ENCODE measurements at places on chromosomes 3 and 15.

- no peak for DNase-seq
Observed at GRCh38 chr15:70508561-70509281, 254.6 kb downstream of the UACA start.

DNA sequence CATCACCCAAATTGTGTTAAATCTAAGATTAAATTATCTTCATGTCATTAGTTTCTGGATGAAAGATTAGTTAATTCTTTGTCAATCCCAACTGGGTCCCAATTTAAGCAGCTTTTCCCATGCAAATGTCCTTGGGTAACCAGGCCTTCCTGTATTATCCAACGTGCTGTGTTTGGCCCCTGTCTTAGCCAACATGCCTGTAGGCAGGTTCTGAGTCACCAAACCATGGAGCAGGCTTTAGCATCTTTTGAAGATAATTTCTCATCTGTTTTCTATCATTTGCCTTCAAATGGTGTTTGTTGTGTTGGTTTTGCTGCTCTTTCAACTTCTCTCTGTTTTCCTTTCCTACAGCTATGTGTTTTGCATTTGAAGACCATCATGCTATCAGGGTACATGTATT lies 216.2 kb downstream of the ITPR1 start:
- DNase-seq, result no peak

- DNase-seq, result no peak
Observed at GRCh38 chr3:170563712-170564423, 22.0 kb downstream of the SLC7A14 start.

DNA sequence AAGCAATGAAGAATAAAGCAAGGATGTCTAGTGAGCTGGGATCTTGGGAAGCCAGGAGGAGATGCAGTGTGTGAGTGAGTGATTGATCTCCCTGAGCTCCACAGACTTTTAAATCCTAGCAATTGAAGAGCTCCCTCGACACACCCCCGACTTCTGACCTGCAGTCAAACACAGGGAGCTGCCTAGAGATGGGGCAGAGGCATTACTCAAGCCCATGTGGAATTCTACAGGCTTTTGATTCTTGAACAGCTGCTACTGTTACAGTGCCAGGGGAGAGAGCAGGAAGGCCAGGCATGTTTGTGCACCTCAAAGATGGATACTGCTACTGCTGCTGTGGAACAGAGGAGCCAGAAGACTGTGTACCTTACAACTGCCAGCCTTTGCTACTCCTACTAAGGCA lies 1403.1 kb upstream of the ALCAM start:
- DNase-seq, result no peak

GRCh38 chr3:157493627-157494550 lies 9.3 kb downstream of the VEPH1 start:
- no peak for DNase-seq

DNA sequence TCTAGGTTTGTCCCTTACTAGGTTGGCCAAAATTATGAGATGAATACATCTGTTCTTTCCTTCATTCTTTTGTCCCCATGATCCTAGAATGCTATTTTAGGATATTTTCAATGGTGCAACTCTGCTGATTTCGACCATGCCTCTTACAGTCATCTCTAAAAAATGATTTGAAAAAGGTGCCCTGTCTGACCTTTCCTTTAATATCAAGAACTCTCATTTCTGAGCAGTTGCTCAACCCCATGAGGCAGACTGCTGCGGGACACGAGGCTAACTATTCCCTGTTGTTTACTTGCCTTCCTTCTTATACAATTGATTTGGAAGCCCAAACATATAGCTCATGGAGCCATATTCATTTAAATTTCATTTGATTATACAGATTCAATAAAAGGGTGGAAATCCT lies 14.6 kb downstream of the PLSCR2 start:
- no peak for DNase-seq

GRCh38 chr3:20914310-20914709 lies 728.3 kb upstream of the SGO1 start:
- DNase-seq, result no peak

GRCh38 chr15:99618941-99619411 lies 53.2 kb downstream of the MEF2A start:
- no peak for DNase-seq

DNA sequence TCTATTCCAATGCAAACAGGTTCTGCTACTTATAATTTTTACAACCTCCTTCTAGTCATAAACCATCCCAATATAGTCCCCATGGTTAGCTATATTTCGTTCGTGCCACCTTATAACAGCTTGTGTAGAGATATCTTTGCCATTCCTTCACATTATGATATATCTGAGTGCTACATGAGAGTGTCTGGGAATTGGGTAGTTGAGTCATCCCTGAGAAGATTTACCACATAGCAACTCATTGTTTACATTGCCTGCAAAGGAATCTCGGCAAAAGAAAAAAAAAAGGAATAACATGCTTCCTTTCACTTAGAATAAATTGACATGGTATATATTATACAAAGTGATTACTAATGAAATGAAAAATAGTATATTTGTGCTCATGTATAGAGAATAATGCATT lies 86.0 kb upstream of the VGLL3 start:
- no peak for DNase-seq

DNA sequence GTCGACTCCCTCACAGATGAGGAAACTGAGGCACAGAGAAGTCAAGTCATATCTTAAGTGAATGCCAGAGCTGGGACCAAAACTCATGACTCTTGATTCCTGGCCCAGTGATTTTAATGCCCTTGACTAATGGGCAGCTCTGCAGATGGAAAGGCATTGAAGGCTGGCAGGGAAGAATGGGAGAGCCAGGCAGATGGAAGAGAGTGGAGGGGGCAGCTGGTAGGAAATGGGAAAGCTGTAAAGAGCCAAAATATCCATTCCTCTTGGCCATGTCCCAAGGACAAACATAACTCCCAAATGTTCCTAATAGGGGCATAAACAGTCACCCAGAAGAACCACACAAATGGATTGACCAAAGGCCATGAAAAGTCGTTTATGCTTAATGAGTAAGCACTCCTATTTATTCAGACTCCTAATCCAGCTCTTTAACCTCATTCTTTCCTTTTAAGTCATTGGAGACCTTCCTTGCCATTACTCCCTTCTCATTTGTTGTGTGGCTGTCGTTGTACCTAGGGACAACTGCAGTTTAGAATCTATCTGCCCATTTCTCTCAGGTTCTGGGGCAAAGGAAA lies 330.5 kb upstream of the ROPN1 start:
- no peak for DNase-seq

DNA sequence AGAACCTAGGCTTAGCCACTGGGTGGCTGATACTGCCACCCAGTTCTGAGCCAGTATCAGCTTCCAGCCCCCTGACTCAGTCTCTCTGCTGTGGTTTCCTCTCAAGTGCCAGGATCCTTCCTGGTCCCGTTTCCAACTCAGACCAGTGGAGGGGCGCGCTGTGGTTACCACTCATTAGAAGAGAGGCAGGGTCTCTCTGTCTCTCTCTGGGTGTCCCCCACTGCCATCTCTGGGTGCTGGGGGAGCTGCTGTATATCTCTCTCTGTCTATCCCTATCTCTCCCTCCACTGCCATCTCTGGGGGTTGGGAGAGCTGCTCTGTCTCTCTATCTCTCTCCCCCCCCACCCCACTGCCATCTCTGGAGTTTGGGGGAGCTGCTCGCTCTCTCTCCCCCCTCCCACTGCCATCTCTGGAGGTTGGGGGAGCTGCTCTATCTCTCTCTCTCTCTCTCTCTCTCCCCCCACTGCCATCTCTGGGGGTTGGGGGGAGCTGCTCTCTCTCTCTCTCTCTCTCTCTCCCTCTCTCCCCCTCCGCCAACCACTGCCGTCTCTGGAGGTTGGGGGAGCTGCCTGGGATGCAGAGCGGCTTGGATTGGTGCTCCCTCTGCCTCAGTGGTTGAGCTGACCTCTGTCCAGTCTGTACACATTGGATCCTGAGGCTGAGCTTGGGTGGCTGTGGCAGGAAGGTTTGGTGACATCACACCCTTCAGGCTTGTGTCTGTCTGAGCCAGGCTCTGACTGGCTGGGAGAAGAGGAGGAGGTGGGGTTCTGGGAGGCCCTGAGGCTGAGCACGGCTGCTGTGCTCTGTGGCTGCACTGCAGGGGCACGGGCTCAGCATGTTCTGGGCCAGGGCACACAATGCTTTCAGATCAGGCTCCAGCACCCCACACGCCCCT lies 98.9 kb downstream of the APBA2 start:
- DNase-seq, result peak; percentile 38

GRCh38 chr15:81653259-81653658 lies 279.2 kb upstream of the TMC3 start:
- no peak for DNase-seq

DNA sequence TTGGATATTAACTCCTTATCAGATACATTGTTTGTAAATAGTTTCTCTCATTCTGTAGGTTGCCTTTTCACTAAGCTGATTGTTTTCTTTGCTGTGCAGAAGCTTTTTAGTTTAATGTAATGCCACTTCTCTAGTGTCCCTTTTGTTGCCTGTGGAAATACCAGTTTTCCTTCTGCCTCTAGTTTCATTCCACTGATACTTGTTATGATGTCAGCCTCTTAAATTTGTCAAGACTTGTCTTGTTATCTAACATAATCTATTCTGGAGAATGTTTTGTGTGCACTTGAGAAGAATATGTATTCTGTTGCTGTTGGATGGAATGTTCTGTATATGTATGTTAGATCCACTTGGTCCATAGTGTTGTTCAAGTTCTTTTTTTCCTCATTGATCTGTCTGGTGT lies 18.0 kb upstream of the CEP152 start:
- no peak for DNase-seq

GRCh38 chr3:175495331-175495730 lies 636.2 kb downstream of the NAALADL2 start:
- peak; percentile 3 for DNase-seq

DNA sequence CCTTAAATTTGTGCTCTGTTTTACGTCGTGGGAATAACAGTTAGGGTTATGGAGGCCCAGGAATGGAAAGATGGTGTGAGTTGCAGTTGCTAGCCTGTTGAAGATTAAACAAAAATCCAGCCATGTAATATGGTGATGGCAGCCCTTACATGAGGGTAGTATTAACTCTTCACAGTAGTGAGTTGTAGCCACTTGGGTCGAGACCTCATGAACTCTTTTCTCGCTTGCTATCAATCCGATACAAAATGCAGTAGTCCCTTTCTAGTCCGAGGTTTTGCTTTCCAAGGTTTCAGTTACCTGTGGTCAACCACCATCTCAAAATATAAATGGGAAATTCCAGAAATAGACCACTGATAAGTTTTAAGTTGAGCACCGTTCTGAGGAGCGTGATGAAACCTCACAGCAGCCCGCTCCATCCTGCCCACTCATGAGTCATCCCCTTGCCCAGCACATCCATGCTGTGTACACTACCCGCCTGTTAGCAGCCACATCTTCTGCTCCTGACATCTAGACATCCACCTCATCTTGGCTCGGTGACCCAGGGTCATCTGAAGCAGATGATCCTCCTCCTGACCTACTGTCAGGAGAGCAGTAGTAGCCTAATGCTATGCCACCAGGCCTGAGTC lies 177.9 kb downstream of the CDIN1 start:
- no peak for DNase-seq

DNA sequence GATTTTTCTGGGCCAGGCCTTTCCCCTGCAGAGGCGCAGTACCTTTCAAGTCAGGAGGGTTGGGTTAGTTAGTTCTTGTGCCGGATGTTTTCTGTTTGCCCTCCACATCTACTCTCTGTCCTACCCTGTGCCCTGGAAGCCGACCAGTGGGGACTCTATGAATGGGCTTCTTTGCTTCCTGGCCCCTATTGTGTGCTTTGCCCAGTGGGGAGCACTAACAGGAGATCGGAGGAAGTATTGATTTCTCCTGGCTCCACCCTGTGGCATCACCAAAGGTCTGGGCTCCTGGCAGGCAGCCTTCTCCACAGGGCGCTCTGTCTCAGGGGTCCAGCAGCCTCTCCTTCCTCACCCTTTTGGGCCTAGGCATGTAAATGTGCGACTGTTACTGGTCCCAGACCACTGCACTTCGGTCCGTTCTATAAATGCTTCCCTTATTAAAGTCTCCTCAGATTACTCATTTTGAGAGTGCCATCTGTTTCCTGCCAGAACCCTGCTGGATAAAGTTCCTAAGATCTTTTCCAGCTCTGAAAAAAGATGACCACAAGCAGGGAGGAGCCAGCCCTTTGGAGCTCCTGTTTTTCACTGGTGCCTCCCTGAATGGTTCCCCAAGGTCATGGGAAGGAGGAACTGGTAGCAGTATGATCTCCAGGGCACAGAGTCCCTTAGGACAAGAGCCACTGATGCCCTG lies 44.5 kb downstream of the CTDSPL start:
- DNase-seq, result no peak

- no peak for DNase-seq
Observed at GRCh38 chr3:28637742-28638141, 289.1 kb upstream of the AZI2 start.

GRCh38 chr3:100045696-100046095 lies 68.6 kb downstream of the FILIP1L start:
- DNase-seq, result no peak

DNA sequence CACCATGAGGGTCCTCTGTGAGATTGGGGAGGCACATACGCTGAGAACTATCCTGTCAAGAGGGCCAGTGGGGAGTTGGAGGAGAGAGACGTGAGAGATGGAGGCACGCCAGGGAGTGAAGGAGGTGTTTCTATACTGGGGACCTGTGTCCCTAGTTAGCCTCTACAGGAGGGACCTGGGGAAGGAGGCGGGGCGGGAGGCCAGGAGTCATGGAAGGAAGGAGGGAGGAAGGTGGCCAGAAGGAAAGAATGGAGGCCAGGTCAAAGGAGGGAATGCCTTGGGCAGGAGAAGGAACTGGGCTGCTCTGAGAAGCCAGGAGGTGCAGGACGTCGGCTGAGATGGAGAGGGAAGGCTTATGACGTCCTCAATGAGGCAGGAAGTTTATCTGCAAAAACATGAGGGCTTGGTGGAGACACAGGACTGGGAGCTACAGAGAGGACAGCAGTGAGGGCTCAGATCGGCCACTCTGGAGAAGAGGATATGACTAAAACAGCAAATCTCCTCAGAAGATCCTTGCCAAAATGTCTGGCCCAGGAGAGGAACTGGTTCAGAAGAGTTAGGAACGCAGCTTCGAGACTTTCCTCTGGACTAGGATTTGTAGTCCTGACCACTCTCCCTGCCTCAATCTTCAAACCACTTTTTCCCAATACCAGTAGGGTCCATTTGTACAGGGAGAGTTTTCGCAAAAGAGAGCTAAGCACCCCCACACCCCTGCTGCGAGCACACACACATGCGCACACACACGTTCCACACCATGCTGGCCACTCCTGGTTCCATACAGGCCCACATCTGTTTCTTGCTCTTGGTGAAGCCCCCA lies 59.9 kb downstream of the ADCY5 start:
- DNase-seq, result no peak

GRCh38 chr3:171622126-171622525 lies 161.9 kb upstream of the TNIK start:
- no peak for DNase-seq
